ENCODE measurements at places on chromosomes 2 and 18.

GRCh38 chr2:195473862-195474261 is 183.2 kb upstream of the SLC39A10 start:
- no peak for DNase-seq

- DNase-seq = peak; percentile 100
Observed at GRCh38 chr2:16189029-16189835, 248.9 kb downstream of the MYCN start.

- no peak for DNase-seq
Observed at GRCh38 chr2:166449439-166449838, 44.6 kb downstream of the SCN7A start.

GRCh38 chr2:114219456-114219855 is 223.0 kb upstream of the DPP10 start:
- no peak for DNase-seq

GRCh38 chr2:99618579-99619097 is 128.8 kb upstream of the REV1 start:
- DNase-seq = no peak

DNA sequence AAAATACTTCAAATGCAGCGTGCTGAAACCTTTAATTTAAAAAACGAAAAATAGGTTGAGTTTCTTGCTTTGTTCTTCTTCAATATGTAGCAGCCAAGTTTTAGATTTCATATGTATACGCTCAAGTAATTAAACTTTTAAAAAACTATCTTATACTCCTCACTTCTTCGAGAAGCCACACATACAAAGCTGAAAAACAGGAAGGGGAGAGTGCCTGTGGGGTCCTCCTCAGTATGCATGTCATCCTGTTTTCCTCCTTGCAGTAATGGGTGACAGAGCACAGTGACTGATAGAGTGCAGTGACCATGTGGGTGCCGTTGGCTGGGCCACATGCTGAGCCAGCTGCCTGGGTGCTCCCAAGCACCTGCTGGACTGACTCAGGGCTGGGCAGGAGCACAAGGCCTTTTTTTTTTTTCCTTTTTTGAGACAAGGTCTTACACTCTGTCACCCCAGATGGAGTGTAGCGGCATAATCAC is 33.3 kb downstream of the UXS1 start:
- no peak for DNase-seq

DNA sequence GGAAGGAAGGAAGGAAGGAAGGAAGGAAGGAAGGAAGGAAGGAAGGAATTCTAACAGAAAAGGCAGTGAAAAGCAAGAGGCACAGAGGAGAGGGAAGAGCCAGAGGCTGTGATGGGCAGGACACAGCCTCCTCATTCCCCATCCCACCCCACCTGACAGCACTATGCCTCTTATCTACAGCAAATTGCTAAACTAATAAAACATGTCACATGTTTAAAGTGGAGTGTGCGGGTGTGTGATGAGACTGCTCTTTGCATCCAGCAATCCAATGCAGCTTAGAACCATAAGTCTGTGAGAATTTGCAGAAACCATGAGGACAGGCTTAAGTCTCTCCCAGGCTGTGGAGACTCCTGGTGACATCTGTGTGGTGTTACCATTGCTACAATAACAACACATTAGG is 108.4 kb upstream of the ALK start:
- no peak for DNase-seq

GRCh38 chr18:74068296-74068695 is 79.3 kb downstream of the FBXO15 start:
- DNase-seq = no peak

GRCh38 chr2:175253871-175254270 is 72.4 kb upstream of the ATP5MC3 start:
- DNase-seq = no peak

- no peak for DNase-seq
Observed at GRCh38 chr2:30213907-30214463, 17.3 kb upstream of the LBH start.

GRCh38 chr2:15869871-15870270 is 70.5 kb upstream of the MYCN start:
- no peak for DNase-seq

DNA sequence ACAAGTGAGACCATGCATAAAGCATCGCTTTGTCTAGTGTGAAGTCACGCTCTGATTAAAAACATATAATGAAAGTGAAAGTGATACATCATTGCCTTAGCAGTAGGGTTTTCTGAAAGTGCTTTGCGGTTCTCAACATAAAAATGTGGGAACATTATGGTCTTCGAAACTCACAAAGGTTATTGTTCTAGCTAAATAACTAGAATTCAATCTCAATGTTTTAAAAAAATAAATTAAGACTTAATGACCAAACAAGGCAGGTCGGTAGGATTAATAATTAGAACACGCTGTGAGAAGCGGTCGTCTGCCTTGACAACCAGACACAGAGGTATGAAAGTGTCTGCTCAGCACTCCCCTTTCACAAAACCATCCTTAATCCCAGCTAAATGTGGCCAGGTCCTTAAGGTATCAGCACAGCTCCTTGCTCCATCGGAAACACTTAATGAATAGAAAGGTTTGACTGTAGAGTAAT is 42.2 kb downstream of the KLHL14 start:
- peak; percentile 11 for DNase-seq

DNA sequence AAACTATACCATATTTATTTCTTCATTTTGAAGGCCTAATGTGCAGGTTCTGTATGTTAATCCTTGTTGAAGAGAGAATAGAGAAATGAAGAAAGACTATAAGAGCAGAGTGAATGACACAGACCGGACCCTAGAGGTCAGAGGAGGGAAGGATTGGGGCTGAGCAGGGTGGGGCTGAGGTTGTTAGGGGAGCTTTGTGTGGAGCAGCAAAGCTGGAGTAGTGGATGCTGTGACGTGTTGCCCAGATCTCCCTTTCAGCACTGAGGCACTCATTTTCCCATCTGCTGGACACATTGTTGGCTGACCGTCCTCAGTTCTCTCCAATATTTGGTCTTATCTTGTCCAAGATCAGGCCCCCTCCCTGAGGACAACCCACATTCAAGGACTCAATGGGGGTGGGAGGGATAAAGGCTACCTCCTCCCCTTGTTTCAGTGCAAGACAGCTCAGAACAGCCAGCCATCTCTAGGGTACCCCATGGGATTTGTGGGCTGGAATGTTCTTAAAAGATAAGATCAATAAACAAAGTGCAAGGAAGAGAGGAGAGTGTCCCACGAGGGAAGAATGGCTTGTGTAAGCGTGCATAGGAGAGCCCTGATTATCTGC is 143.6 kb downstream of the TDRD15 start:
- DNase-seq = no peak

- no peak for DNase-seq
Observed at GRCh38 chr2:142853912-142854311, 23.6 kb upstream of the KYNU start.

DNA sequence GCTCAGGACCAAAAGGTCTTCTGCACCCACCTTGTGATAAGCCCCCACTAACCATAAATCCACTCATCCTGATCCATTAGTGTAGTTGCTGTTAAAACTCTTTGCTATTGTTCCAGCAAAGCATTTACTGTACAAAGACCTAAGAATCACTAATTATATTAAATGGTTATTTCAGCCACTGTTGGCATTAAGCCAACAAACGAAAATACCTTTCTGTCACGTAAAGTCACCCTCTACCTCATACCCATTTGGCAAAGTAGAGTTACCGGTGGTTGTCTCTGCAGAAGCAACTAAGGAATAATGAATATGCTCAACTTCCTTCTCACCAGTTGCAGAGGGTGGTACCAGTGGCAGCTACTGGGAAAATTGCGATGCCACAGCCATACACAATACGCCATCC is 224.5 kb downstream of the SP3 start:
- DNase-seq = no peak

DNA sequence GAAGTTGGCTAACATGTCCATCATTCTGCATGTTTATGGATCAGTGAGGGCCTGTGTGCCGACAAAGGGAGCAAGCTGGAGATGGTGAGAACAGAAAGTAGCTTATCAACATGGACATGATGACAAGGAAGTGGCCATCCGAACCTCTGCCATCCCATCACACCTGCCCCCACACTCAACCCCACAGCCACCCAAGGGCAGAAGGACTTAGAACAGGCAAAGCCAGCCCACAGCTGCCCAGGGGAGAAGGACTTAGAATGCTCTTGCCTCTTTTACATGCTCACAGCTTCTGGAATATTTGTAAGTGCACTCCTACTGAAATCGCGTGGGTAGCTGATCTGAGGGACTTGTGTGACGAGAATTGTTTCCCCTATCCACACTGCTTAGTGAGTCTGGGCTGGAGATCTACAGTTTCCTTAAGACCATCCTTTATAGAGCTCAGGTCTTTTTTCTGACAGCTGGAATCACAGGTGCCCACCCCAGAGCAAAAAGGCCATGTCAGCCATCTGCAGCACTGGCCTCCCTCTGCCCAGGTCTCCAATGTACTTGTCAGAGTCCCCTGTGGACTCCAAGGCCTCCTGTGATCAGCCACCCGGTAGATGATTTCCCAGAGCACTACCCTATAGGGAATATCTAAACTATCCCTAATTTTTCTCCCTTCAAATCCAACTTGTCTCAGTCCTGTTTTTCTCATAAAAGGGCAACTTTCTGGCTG is 154.1 kb downstream of the SMAD7 start:
- DNase-seq = no peak

DNA sequence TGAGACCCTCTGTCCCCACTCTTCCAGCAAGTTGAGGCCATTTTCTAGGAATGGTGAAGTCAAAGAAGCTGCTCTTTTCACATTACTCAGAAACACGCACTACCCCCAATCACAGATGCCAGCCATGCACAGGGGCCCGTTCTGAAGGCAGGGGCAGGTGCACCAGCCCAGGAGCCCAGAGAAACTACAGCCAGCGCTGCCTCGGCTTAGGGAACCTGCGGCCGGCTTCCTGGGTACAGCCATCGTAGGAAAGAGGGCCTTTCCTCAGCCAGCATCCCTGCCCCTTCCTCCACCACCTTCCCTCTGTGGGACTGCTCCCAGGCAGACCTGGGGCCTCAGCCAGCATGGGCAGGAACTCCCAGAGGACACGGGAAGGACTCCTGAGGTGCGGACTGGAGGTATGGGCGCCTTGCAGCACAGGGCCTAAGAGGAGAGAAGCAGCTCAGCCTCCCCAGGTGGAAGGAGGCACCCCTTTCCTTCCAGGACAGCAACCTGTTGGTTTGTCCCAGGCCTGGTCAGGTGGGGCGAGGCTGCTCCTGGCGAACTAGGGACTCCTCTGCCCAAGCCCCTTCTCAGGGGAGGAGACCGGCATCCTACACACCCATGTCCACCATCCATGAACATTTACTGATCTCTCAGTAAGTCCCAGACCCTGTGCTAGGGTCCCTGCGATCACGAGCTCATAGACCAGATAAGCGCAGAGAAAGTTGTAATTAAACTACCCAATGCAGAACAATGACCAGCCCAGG is 99.0 kb upstream of the ID2 start:
- DNase-seq = no peak

- DNase-seq = no peak
Observed at GRCh38 chr18:10431680-10432079, 22.8 kb upstream of the APCDD1 start.

DNA sequence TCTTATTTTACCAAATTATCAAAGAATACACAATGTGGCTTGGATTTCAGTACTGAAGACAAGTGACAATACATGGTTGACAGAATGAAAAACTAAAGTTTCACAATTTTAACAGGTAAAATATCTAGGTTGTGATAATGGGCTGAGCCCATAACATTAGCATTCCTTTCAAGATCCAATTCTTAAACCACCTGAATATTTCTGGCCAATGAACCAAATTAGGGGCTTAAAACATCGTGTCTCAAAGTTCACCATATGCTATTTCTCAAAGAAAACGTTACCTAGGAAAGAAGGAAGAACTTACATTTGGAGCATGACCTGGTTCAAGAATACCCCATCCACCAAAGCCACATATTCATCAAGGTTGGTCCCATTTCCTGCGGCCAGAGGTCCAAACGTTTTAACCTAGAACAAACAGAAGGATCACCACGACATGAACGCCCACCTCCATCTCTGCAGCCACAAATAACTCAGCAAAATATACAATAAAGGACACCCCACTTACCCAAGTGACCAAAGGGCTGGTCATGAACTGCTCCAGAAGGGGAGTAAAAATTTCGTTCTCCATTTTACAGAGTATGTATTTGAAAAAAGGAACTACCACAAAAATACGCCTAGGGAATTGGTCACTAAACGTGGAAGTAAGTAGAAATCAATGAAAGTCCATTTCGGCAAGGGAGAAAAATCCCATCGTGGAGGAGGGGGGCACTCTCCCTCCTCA is 984 bp downstream of the CCDC88A start:
- DNase-seq = no peak

DNA sequence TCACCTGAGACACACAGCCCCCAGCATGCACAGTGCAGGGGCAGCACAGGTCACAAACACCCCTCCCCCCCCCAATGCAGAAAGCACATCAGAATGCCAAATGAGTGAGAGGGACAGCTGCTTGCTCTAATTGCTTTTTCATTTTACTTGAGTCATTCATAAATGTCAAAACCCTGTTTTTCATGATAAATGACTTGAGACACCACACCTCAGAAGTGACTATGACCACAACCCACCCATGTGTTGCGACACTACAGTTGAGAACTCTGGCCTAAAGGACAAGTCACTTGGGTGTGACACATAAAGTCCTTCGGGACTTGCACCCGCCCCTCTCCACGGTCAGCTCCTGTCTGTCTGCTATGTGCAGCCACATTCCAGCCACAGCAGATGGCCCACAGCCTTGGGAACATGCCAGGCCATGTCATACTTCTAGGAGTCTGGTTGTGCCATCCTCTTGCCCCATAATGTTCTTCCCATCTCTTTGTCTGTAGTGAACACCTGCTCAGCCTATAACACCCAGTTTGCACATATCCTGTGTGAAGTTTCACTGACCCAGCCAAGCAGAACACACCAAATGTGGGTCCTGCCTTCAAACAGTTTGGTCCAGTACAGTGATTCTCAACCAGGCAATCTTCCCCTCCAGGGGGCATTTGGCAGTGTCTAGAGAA is 30.2 kb upstream of the RIOK3 start:
- DNase-seq = no peak

- DNase-seq = no peak
Observed at GRCh38 chr2:230905448-230906421, 19.3 kb downstream of the GPR55 start.

GRCh38 chr2:42846932-42847595 is 54.7 kb upstream of the HAAO start:
- no peak for DNase-seq

- DNase-seq = no peak
Observed at GRCh38 chr18:28128659-28128980, 48.3 kb downstream of the CDH2 start.

DNA sequence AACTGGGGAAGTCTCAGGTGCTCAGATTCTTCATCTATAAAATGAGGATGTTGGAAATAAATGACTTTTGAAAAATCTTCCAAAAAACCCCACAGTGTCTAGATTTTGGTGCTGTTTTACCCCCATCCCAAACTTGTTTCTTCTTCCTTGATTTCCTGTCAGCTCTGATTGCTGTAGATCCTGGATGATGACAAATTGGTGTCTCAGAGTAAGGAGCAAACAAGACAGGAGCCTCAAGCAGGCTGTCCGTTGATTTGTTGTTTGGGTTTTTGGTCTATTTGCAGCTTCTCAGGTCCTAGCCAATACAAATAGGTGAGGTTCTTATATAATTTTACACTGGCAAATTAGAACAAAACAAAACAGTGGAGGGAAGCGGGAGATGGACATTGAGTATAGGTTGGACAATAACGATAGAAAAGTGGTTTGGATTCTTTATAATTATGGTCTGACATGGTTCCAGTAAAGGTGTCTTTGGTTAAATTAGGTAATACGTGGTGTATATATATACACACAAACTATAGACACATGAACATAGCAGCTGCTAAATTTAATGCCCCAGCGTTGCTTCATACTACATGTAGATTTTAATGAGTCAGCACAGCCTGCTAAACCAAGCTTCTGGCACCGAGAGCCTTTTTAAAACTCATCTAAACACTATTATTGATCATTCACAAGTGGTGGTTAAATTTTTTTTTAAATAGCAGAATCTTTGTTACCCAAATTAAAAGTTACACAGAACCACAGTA is 142.5 kb downstream of the FMNL2 start:
- no peak for DNase-seq

Measured in NCI-H187 treated with DMSO at 0.1 percent for 48 hours (cell line).